ENCODE measurements at places on chromosomes 2 and 18.

GRCh38 chr2:230865307-230865765 lies 594 bp downstream of the ITM2C start:
- no peak for DNase-seq

GRCh38 chr2:106631281-106631680 lies 144.1 kb downstream of the CD8B2 start:
- DNase-seq, result no peak

GRCh38 chr2:28629910-28630309 lies 121.7 kb upstream of the PPP1CB start:
- no peak for DNase-seq

GRCh38 chr2:5041501-5041900 lies 650.7 kb upstream of the SOX11 start:
- DNase-seq, result no peak

DNA sequence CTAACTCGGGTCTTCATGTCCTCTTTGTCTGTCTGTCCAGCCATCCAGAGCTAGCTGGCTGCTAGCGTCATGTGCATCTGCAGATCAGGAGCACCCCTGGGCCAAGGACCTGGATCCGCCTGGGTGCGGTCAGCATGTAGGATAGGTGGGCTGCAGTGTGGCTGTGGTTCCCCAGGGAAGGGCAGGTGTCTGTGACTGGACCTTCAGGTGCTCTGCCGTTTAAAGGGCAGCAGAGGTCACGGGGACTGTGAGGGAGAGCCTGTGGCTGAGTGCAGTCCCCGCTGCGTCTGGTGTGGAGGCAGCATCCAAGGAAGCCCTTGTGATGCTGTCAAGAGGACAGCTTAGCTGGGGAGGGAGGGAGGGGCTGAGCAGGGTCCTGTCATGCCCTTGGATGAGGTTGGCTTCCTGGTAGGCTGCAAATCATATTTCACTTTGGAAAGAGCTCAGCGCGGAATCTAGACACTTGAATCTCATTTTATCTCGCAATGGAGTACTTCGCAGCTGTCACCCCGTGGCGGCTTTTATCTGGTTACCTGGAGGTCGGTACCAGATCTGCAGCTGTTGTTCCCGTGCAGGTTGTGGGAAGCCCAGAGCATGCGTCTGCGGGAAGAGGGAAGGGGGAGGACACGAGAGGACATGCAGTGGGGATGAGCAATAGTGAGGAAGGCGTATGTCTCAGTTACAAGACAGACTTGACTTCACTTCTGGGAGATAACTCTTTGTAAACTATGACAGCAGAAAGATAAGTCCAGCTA lies 5.9 kb upstream of the RALB start:
- DNase-seq, result no peak

GRCh38 chr18:63787673-63788072 lies 12.5 kb downstream of the SERPINB7 start:
- DNase-seq, result no peak

- DNase-seq, result no peak
Observed at GRCh38 chr18:76572518-76573247, 77.6 kb upstream of the ZNF516 start.

DNA sequence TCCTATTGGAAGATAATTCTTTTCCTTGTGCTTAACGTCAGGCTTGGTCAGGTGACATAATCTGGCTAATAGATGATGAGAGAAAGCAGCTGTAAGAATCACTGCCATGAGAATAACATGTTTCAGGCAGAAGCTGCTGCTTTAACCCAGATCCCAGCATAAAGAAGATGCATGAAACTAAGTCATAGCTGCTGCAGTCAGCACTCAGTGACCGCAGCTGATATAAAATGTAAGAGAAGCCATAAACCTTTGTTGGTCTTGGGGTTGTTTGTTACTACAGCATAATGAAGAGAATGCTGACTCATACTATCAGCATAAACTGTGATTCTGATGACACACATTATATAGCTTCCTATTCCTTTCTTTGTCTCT lies 274.3 kb upstream of the TRIB2 start:
- no peak for DNase-seq

DNA sequence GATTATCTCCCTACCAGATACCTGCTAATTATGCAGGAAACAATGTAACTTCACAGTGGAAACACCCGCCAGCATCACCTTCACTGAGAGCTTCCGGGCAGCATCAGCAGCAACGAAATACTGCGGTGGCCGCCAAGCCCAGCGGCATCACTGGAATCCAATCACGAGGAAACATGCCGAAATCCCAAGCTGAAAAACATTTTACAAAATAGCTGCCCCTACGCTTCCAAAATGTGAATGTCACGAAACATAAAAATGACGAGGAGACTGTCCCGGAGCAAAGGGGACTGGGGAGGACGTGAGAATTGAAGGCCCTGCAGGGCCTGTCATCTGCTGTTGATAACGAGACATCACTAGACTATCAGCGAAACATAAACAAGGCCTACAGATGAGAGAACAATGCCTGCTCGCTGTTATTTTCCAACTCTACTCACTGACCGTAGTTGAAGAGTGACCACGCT lies 82.6 kb downstream of the HDAC4 start:
- DNase-seq, result no peak

DNA sequence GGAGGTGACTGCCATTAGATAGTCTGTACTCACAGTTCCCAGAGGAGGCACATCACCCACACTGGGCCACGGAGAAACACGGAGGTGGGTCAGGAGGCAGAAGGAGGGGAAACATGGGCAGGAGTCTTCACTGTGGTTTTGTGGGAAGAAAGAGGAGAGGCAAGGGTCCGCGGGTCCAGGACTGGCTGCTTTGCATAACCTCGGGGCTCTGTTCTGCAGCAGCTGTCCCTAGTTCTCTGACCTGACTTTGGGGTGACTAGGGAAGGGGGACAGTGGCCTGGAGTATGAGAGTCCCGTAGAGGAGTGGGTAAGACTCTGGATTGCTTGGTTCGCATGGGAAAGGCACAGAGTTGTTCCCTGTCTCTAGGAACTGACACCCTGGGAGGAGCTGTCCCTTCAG lies 238.3 kb upstream of the RAB6C start:
- DNase-seq, result no peak

Data from NCI-H1694 treated with DMSO at 0.1 percent for 48 hours (cell line).